ENCODE measurements at places on chromosomes 4 and X.

GRCh38 chr4:143381189-143382118, 44.8 kb downstream of the GAB1 start:
- no peak for DNase-seq

- DNase-seq = no peak
Measured at GRCh38 chr4:146638333-146638785, 334 bp upstream of the POU4F2 start.

GRCh38 chr4:150744570-150744969, 162.6 kb downstream of the MAB21L2 start:
- no peak for DNase-seq

DNA sequence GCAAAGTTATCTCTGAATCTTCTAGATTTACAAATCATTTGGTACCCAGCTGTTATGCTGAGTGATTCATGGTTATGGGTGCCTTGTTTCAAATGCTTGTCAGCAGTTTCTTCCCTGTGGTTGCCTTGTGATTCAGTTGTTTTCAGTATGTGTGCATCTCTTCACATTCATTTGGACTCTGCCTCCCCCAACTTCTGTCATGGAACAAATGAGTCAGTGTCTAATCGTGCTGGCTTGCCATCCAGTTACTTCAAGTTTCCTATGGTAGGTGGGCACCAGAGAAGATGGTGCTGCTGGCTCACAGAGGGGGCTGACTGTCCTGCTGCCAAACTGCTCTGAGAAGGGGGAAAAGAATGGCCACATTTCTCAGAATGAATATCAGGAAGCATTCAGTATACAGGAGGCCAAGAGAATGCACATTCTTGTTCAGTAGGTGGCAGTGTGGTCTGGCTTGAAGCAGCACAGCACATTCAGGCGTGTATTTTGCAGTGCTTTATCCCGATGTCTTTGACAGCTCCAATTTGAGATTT, 260.9 kb downstream of the GLUD2 start:
- peak; percentile 7 for DNase-seq

DNA sequence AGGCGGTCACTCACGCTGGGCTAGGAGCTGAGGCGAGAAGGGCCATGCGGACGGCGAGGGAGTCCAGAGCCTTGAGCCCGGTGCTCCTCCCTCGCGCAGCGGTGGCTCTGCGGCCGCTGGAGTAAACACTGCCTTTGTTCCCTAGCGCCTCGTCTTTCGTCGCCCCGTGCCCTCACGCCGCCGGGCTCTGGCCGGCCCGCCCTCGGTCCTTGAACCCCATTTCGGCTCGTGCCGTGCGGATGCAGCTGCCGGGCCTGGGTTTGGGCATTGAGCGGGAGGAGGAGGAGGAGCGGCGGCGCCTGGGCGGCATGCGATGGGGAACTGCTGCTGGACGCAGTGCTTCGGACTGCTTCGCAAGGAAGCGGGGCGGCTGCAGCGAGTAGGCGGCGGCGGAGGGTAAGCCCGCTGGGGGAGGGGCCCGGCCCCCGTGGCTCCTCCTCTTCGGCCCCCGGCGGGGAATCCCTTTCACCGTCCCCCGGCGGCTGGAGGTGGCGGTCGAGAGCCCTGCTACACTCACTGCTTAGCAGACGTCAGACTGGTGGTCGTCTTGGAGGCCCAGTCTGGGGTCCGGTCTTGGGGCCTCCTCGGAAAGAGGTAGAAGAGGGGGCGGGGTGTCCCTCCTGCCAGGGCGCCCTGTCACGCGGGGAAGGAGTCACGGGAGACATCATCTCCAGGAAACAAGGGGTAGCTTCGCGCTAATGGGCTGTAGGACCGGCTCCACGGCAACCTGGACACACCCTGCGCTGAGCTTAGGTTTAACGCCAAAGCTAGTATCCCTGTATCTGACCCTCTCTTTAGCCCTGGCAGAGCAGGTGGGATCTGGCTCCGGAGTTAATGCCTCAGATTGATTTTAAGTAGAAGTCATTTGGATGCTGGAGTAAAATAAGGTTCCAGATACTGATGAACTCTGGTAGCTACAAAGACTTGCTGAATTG, at the start of gene AP1AR:
AP1AR (plus strand) TSS at position 9 of the 935 bp plus-strand sequence; CDS start at position 314, 305 bp downstream.
- DNase-seq = peak; percentile 55

- no peak for DNase-seq
Measured at GRCh38 chrX:149962859-149963757, 24.8 kb upstream of the EOLA2 start.

- no peak for DNase-seq
Measured at GRCh38 chrX:141439651-141440050, 144.9 kb downstream of the SPANXA1 start.

DNA sequence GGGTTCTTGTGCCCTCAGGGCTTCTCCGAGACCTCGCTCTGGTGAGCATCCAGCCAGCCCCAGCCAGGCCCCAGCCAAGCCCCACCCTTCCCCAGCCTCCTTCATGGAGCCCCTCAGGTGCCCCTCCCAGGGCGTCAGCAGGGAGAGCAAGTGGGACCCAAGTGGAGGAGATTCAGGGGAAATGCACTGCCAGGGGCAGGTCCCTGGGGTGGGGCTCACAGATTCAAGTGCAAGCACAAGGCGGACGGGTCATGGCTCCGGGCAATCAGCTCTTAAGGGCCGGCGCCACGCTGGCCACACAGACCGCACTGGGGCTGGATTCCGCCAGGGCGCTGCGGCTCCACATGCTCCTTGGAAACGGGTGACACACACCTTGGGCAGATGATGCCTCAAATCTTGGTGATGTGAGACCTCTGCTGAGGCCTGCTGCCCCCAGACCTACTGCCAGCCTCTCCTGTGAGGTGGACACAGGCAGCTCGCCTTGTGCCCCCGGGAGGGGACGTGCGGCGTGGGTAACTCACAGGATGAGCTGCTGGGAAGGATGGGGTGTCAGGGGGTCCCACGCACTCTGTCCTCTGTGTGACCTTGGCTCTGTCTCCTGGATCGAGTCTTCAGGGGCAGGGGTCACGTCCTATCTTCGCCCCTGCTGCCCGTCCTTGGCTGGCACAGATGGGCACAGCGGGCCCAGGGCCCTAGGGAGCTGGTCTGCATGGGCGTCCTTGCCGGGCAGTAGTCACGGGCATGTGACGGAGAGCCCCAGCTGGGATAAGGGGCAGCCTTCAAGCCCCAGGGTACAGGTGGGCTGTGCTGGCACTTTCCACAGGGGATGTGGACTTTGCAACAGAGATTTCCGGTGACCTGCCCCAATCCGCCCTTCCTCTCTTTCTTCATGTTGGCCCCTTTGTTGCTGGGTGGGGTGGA, 17.1 kb downstream of the NAT8L start:
- no peak for DNase-seq

DNA sequence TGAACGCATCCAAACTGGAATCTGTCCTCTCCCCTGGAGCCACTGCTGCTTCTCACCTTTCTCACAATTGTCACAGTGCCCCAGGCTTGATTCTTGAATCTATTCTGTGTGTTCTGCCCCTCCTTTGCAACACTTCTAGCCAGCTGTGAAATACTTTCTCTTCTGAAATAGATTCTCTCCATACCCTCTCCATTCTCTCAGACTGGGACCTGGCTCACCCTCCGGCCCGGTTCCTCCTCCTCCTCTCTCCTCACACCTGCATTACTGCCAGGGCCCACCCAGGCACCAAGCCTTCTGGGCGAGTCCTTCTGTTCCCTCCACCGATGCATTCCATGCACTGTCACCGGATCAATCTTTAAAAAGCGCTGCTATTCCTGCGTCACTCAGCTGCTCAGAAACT, 336.1 kb downstream of the UNC5C start:
- no peak for DNase-seq

DNA sequence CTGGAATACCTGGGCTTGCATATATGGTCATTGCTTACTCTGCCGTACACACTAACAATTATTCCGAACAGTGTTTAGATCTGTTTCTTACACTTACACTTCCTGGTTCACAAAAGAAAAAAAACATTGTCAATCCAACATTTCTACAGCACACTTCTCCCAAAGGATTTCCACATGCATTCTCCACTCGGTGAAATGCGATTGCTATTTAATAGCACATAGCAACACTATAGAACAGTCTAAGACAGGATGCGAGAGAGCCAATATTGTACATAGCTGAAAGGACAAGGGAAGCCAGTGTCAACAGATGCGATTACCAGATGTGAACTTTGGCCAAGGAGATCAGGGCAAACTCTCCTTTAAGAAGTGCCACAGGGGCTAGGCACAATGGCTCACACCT, 220.7 kb upstream of the GPC4 start:
- DNase-seq = no peak

- DNase-seq = no peak
Measured at GRCh38 chr4:7855731-7856130, 83.9 kb downstream of the AFAP1 start.
